ENCODE measurements at places on chromosomes 5 and 9. TPM values are rescaled to one million over a fixed set of nuclear protein-coding genes. Genes with fewer than 3 reads are reported as not detected.
A peak's percentile ranks its signal among the peaks of the same experiment; 100 is the strongest.

CMYA5 gene
- 0.73 TPM for total RNA-seq

ADAM19 gene
- total RNA-seq = 11.3 TPM

CYSRT1 gene
- 1.2 TPM for total RNA-seq

PIP5K1B gene
- total RNA-seq = 5.9 TPM

BTNL9 gene
- not detected for total RNA-seq

DNA sequence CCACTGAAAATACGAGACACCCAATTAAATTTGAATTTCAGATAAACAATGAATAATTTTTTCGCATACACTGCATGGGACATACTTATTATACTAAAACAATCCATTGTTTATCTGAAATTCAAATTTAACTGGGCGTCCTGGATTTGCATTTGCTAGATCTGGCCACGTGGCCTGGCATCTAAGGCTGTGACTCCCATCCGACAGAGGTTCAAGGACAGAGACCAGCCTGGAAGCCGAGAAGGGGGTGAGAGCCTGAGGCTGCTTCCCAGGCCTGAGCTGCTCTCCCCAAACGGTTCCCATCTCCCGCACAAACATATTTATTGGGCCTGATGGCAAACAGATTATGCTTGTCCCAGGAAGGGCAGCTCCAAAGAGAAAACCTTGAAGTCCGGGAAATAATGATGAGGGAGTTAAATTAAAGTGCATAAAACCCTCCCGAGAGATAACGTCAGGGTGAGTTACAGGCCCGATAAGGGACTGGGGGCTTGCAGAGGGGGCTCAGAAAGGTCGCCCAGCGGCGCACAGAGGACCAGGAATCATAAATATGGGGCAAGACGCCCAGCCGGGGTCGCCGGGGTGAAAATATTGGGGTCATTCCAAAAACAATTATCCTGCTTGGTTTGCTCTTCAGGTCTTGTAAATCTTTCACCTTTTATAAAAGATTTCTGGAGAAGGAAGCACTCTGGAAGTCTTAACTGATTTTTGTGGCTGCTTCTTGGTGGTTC lies 163.7 kb downstream of the GAPVD1 start:
- no peaks in the 10 kb centered on the region for H3K27me3 ChIP-seq
- H3K36me3 ChIP-seq = no peaks in the 10 kb centered on the region
- peaks cover 8% of the 10 kb centered on the region for H3K4me1 ChIP-seq
- H3K4me3 ChIP-seq = no peak overlapping the region
- DNase-seq = no peak

- DNase-seq = no peak
- H3K27me3 ChIP-seq = peaks cover 8% of the 10 kb centered on the region
- peak overlapping the region; percentile 85 for H3K4me3 ChIP-seq
- peak overlapping the region; percentile 67 for H3K27ac ChIP-seq
Measured at GRCh38 chr9:133359399-133360175, 3.2 kb downstream of the SURF2 start.

DNA sequence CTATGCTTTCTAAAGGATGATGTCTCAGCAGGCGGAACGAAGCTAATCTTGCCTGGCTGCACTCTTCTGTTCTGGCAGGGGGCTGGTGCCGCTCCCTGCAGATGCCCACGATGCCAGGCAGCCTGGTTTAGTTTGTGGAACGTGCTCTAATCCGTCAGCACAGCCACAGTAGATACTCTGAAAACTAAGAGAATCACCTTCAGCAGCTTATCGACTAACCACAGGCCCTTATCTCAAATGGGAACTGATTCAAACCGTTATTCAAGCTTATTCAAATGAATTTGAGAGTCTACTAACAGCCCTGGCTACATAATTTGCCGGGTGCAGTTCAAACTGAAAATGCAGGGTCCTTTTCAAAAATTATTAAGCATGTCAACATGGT lies 246.6 kb upstream of the ANKRD55 start:
- peak overlapping the region; percentile 76 for H3K27ac ChIP-seq
- no peaks in the 10 kb centered on the region for H3K36me3 ChIP-seq
- H3K27me3 ChIP-seq = no peaks in the 10 kb centered on the region
- H3K4me1 ChIP-seq = peaks cover 49% of the 10 kb centered on the region

GRCh38 chr5:168693297-168693696 lies 114.1 kb upstream of the PANK3 start:
- H3K4me3 ChIP-seq = no peak overlapping the region
- DNase-seq = no peak
- H3K27ac ChIP-seq = no peak overlapping the region
- no peaks in the 10 kb centered on the region for H3K36me3 ChIP-seq
- peaks cover 10% of the 10 kb centered on the region for H3K27me3 ChIP-seq

GRCh38 chr9:101200852-101201251 lies 172.3 kb downstream of the PLPPR1 start:
- DNase-seq = no peak
- H3K27ac ChIP-seq = no peak overlapping the region
- H3K36me3 ChIP-seq = no peaks in the 10 kb centered on the region
- peaks cover under 1% of the 10 kb centered on the region for H3K27me3 ChIP-seq
- no peak overlapping the region for H3K4me3 ChIP-seq

DNA sequence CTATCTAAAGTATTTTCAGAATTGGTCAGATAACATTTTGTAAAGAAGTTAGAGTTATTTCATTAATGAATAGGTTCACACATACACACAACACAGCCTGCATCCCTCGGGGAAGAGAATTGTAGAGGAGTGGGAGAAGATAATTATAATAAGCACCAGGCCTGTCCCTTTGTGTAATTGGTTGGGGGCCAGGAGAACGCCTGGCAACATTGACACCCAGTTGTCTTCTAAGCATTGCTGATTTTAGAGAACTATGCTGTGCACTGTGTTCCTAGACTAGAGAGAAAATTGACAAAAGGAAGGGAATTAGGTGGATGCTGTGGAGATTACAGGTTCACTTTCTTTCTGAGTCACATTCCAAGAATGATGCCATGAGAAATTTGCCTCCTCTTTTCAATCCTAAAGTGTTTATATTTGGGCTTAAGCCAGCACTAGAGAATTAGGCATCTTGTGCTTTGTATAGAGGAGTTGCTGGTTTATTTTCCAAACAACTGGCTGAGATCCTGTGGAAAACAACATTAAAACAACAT lies 247.6 kb downstream of the COX7C start:
- DNase-seq = no peak
- no peaks in the 10 kb centered on the region for H3K27me3 ChIP-seq
- H3K27ac ChIP-seq = no peak overlapping the region
- H3K4me3 ChIP-seq = no peak overlapping the region
- H3K36me3 ChIP-seq = no peaks in the 10 kb centered on the region
- H3K4me1 ChIP-seq = peaks cover 27% of the 10 kb centered on the region

GRCh38 chr5:42547141-42547540 lies 123.9 kb downstream of the GHR start:
- H3K27ac ChIP-seq = no peak overlapping the region
- no peak for DNase-seq
- H3K27me3 ChIP-seq = no peaks in the 10 kb centered on the region
- no peaks in the 10 kb centered on the region for H3K36me3 ChIP-seq
- no peaks in the 10 kb centered on the region for H3K4me1 ChIP-seq

- peaks cover 14% of the 10 kb centered on the region for H3K27me3 ChIP-seq
- DNase-seq = no peak
- no peak overlapping the region for H3K4me3 ChIP-seq
- H3K27ac ChIP-seq = peak overlapping the region; percentile 83
Measured at GRCh38 chr9:109560470-109561132, 62.5 kb upstream of the PTPN3 start.

DNA sequence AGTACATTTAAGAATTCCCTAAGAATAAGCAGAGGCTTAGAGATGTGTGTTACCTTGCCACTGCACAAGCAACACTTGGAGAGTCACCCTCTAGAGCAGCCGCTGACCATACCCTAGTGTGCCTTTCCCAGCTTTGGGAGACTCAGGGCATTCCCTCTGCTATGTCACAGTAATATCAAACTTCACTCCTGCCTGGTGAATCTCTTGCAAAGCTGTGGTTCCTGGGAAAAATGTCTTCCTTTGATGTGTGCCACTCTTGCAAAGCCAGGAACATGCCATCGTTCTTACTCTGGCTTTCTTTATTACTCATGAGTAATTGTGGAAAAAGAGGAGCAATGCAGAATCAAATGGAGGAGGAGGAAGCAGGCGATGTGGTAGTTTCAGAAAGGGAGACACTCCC lies 173.2 kb downstream of the CCDC192 start:
- peaks cover 14% of the 10 kb centered on the region for H3K4me1 ChIP-seq
- no peaks in the 10 kb centered on the region for H3K36me3 ChIP-seq
- no peak overlapping the region for H3K27ac ChIP-seq
- DNase-seq = no peak

DNA sequence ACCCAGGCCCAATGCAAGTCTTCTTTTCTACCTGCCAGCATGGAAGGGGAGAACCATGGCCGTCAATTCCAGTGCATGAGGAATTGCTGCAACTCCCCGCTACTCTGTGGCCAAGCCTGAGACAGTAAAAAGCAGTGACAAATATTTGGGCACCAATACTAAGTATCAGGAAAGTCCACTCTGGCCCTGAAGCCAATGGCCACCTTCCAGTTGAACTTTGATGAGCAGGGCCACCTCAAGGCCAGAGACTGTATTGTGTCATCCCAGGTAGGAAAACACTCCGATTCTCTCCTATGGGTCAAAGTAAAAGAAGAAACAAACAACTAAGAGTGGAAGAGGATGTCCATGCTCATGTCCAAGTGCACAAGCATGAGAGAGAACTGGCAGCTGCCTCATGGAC lies 27.1 kb downstream of the RETREG1 start:
- no peak overlapping the region for H3K4me3 ChIP-seq
- H3K27me3 ChIP-seq = no peaks in the 10 kb centered on the region
- no peak overlapping the region for H3K27ac ChIP-seq
- no peaks in the 10 kb centered on the region for H3K36me3 ChIP-seq
- peaks cover 16% of the 10 kb centered on the region for H3K4me1 ChIP-seq

DNA sequence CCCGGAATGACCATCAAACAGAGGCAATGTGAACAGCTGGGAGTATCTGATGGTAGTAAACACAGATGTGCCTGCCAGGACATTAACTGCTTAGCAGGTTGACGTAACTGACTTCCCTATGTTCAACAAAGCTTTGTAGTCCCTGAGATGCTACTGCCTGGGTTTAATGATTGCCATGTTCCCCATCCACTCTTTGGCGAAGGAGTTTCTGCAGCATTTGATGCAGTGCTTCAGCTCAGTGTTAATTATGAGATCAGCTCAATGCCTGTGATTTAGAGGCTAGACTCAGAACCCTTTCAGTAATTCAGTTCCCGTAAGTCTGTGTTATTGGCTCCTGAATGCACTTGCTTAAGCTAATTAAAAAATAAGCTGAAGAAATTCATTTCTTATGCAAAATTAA lies 547.3 kb upstream of the ZNF608 start:
- no peaks in the 10 kb centered on the region for H3K27me3 ChIP-seq
- no peak overlapping the region for H3K4me3 ChIP-seq
- no peaks in the 10 kb centered on the region for H3K36me3 ChIP-seq
- H3K4me1 ChIP-seq = peaks cover 23% of the 10 kb centered on the region
- DNase-seq = no peak
- no peak overlapping the region for H3K27ac ChIP-seq
